ENCODE measurements at places on chromosomes 1 and 21. TPM values are rescaled to one million over a fixed set of nuclear protein-coding genes. Genes with fewer than 3 reads are reported as not detected.
A peak's percentile ranks its signal among the peaks of the same experiment; 100 is the strongest.

DNA sequence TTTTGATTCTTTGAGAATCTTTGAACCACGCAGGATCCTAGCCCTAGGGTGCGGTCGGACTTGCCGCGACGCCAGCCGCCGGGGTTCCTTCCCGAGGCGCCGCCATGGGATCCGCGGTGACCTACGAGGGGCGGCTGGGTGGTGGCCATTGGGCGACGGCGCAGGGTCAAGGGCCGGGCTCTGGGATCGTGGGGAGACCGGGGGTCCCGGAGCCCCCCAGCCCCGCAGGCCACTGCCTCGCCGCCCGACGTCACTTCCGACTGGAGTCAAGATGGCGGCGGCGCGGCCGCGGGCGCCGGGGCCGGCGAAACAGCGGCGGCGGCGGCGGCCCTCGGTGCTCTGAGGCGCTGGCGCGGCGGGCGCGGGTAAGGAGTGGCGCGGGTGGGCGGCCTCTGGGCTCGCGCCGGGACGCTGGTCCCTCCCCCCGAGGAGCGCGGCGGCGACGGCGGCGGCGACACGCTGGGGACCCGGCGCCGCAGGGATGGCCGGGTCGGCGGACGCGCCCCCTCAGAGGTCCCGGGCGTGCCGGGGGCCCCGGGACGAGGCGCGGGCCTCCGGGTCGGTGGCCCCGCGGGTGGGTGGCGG lies at the start of gene PRDM2:
Gene PRDM2, plus strand, starts transcription at position 253 of the 585 bp plus-strand sequence. CDS start 15,418 bp downstream, outside the sequence.
- peak; percentile 76 for DNase-seq

DNA sequence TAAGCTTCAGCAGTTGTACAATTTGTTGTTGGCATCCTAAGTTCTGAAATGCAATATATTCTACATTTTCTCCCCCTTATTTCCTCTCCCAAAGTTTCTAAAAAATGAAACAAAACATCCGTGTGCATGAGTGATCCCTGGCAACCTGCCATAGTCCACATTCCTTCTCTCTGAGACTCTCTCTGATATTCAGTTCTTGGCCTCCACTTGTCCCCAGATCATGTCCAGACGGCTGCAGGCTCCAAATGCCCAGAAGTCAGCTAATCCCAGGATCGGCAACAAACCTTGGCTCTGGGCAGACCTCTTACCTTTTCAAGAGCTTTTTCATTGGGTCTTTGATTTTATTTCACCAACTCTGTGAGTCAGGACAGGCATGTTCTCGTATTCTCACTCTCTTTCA lies 187.8 kb downstream of the ETS2 start:
- DNase-seq: no peak

The BMP8B gene
- 0.21 TPM for total RNA-seq

The CNKSR1 gene
- 3.2 TPM for total RNA-seq

The SHC1 gene
- 45.9 TPM for total RNA-seq

GRCh38 chr1:53766194-53766742 lies 27.3 kb upstream of the GLIS1 start:
- DNase-seq: no peak

DNA sequence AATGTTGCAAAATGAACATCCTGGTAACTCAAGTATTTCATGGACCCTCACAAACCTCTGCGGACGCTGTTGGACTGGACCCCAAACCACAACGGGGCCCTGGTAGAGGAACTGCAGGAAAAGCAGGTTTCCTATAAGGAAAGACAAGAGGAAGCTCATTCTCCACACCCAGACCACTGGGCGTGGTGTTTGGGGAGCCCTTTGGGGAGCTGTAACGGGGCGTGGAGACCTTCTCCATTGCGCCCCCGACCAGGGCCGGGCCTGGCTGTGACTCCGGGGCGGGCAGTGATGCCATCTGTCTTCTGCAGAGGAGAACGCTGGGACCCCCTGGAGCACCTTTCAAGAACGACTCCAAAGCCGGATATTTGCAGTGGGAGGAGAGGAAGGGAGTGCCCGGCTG lies 30.0 kb upstream of the AGPAT3 start:
- no peak for DNase-seq

The S100A7 gene
- total RNA-seq: not detected

The BRINP3 gene
- not detected for total RNA-seq

DNA sequence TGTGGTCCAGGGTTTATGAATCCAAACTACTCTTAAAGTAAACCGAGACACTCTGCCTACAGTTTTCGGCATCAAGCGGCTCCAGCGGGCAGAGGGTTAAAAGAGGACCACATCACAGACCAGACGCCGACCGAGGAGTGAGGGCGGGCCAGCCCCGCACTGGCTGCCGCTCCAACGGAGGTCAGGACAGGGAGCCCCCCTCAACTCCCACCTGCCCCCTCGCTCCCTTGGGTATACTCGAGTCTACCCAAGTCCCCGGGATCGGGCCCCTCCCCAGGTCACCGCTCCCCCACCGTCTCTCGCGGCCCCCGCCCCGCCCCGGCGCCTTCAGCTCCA lies 312 bp downstream of the ARNT start:
- no peak for DNase-seq

The HAO2 gene
- not detected for total RNA-seq

The NTRK1 gene
- 6.1 TPM for total RNA-seq

The FCRL6 gene
- not detected for total RNA-seq

Data from activated CD4-positive, alpha-beta T cell treated with anti-CD3 and anti-CD28 coated beads for 36 hours (primary cell).